Left ventricle myocardium inferior (tissue), 1 donor: ENCODE measurements at places on chromosomes 7 and 10. TPM values are rescaled to one million over a fixed set of nuclear protein-coding genes. Genes with fewer than 3 reads are reported as not detected.

DNA sequence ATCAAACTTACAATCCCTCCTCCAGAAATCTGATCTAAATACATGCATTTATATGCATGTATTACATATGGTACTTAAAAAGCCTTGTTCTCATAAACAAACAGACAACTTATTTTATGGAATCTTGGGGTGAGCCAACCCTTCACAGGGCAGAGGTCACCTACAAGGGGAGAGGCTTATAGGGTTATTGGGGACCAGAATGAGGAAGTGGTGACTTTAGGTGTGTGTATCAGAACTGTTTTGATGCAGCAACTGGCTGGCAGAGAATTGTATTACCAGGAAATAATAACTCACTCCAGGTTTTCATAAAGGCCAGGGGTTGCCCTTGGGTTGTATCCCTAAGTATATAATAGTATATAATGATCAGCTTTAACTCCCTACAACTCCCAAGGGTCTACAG is 91.1 kb downstream of the SVIL start:
- DNase-seq = no peak

DNA sequence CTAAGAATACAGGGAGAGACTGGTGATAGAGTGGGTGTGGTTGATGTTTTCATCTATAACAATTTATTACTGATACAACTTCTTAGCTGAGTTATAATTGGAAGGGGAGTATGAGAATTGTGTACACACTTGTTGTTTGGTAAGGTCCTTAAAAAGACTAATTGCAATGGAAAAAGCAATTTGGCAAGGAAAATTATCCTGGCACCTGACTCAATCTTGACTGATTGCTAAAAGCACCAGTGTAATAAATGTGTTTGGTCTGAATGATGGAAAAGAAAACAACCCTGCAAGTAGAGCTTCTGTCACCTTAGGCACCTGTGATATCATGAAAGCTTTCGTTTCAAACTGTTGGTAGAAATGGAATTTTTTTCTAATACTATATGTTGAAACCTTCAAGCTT is 6.7 kb upstream of the GSDME start:
- DNase-seq = no peak

DNA sequence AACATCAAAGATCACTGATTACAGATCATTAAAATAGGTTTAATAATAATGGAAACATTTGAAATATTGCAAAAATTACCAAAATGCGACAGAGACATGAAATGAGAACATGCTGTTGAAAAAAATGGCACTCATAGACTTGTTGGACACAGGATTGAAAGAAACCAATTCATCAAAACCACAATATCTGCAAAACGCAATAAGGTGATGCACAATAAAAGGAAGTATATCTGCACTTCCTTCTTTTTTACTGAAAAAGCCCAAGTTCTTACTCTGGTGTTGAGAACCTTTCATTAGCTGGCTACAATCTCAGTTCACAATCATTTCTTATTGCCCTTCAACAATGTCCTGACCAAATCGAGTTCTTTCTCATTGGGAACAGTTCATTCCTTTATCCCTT is 28.7 kb downstream of the TMEM106B start:
- DNase-seq = no peak

- no peak for DNase-seq
Observed at GRCh38 chr7:134444961-134445315, 14.0 kb downstream of the AKR1B1 start.

Gene GARS1
- 42.3 TPM for total RNA-seq

- no peak for DNase-seq
Observed at GRCh38 chr10:3832022-3832786, 47.2 kb upstream of the KLF6 start.

GRCh38 chr7:109179601-109180000 is 609.9 kb downstream of the DNAJB9 start:
- DNase-seq = no peak

Gene ZC3HAV1
- 6.8 TPM for total RNA-seq

DNA sequence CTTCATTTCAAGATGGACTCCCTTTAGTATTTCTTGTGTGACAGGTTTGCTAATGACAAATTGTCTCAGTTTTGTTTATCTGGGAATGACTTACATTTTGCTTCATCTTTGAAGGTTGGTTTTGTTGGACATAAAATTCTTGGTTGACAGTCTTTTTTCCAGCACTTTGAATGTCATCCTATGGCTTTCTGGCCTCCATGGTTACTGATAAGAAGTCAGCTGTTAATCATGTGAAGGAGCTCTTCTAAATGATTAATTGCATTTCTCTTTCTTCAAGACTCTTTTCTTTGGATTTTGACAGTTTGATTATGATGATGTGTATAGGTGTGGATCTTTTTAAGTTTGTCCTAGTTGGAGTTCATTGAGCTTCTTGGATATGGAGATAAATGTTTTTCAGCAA is 26.9 kb upstream of the HHEX start:
- no peak for DNase-seq

Gene ADRB1
- total RNA-seq = 35.0 TPM

GRCh38 chr7:128235471-128235870 is 5.6 kb upstream of the LEP start:
- no peak for DNase-seq

Gene LIPJ
- not detected for total RNA-seq

Gene TMEM270
- total RNA-seq = not detected

DNA sequence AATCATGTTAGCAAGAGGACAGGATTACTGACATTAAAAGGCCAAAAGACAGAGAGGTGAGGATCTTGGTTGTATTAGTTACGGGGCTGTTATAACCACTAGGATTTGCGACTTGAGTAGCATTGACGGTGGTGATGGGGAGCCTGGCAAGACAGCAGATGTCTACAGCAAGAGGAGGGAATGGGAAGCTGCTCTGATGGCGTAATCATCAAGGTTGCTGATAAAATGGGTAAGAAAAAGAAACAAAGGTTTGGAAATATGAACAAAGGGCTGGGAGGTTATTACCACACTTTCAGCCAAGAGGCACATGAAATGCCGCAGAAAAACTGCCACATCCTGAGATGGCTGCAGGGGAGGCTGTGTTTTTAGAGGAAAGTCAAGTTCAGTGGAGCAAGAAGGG is 33.9 kb downstream of the TMEM229A start:
- DNase-seq = no peak

GRCh38 chr7:47303014-47303694 is 278.8 kb downstream of the TNS3 start:
- DNase-seq = no peak

GRCh38 chr10:36573246-36573645 is 552.2 kb upstream of the ANKRD30A start:
- no peak for DNase-seq

- DNase-seq = no peak
Observed at GRCh38 chr7:127066974-127067373, 185.8 kb downstream of the GRM8 start.

- DNase-seq = no peak
Observed at GRCh38 chr10:85593226-85593772, 773.3 kb downstream of the GRID1 start.

DNA sequence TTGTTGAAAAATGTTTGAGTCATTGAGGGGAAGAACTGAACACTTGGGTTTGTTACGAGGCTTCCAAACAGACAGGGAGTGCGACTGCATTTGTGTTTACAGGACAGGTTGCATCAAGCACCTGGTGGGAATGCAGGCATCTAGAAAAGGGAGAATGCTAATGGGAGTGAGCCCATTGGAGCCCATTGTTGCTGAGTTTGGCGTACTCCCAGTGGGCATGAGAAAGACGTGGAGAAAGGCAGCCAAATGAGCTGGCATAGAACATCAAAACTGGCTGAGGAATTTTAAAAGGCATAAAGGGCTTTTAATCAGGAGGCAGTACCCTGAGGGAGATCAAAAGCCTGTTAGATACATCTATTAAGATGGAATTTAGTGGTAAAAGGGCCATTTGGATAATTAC is 171.6 kb upstream of the NPSR1 start:
- no peak for DNase-seq

- no peak for DNase-seq
Observed at GRCh38 chr7:84490661-84491060, 296.1 kb upstream of the SEMA3A start.

Gene GPR15LG
- total RNA-seq = not detected

DNA sequence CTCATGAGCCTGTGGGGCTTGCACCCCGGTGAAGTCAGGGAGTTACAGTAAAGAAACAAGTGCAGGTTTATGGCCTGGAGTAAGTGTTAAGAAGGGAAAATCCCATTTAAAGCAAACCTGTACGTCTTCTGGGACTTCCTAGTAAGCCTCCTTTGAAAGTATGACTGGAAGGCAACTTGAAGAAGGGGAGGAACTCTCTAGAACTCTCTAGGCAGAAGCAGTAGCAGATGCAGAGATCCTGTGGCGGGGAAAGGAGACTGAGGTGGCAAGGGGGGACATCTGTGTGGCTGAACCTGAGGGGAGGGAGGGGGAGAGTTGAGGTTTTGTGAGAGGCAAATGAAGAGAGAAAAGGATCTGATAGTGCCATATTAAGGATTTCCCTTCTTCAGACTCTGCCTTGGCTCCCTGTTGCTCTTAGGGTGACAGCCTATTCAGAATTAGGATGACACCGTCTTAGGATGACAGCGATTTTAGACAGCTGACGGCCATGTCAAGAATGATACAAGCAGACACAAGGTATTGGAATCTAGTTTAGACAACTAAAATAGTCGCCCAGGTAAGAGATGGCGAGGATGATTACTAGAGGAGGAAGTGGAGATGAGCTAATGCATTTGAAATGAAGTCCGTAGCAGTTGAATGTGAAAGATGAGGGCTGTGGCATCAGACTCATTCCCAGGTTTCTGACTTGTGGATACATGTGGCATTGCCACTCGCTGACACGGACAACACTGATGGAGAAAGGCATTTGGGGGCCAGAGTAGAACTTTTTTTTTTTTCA is 29.0 kb downstream of the CUL1 start:
- no peak for DNase-seq

DNA sequence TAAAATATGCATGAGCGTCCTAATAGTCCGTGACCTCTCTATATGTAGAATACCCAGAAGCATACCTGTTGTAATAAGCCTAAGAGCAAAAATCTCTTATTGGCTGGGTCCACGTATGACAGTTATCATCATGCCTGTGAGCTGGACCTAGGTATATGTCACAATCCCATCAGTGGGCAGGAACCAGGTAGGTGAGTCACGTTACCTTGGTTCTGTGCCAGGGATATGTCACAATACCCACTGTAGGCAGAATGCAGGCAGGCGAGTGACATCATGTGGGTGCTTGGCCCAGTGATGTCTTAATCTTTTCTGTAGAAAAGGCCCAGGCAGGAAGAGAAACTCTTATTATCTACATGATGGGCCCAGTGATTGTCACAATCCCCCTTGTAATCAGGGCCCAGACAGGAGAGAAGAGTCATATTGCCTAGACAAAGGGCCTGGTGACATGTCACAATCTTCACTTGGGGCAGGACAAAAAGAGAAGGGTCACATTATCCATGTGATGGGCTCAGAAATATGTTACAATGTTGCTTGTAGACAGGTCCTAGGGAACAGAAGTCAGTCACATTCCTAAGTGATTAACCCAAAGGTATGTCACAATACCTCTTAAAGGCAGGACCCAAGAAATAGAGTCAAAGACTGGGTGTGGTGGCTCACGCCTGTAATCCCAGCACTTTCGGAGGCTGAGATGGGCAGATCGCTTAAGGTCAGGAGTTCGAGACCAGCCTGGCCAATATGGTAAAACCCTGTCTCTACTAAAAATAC is 12.9 kb upstream of the ZNF736 start:
- DNase-seq = no peak

DNA sequence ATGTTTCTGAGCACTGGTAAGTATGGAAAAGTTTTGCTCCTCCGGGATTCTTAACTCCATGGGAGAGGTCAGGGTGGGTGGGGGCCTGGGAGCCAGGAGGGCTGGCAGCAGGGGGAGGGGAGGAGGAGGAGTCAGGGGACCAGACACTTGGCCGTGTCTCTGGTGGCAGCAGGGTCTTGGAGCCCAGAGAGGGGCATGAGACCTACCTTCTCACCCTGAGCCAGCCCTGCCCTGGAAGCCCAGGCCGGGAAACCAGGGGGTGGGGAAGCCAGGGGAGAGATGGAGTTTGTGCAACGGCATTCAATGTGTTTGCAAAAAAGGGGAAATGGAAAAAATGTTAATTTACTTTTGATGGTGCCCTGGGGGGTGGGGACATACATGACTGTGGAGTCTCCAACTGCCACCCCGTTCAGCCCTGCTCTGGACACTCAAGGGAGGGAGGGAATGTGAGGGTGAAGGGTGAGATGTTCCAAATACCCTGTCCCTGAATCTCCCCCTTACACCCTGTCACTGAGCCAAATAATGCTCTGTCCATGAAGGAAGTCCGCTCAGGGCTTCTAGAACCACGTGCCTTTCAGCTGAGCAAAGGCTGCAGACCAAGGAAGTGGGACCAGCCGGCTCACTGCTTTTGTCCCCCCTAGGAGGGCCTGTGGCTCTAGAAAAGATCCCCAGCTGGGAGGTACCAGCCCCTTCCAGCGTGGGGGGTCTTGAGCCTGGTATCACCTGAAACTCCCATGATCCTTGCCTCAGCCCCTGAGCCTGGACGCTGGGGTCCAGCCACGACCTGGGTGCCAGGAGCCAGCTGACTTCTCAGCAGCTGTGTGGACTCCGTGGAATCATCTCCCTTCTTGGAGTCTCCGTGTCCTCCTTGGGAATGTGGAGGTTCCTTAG is 48.3 kb downstream of the TMEM270 start:
- DNase-seq = no peak

- no peak for DNase-seq
Observed at GRCh38 chr7:139576179-139576973, 52.9 kb downstream of the CLEC2L start.

DNA sequence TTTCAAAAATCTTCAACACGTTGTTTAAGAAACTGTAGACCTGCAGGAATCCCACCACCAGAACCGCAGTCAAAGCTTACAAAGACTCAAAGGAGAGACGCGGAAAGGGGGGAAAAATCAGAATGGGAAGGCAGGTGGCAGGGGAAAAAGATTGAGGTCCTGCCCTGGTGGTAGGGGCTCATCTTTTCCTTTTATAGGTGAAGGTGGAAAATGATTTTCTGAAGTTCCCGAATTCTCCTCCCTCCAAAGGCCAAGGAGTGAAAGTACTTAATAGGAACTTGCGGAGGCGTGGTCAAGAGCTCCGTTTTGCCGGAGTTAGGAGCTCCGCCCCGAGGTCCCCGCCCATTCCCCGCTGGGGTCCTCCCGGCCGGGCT is 724 bp downstream of the BBIP1 start:
- DNase-seq = peak; percentile 97

DNA sequence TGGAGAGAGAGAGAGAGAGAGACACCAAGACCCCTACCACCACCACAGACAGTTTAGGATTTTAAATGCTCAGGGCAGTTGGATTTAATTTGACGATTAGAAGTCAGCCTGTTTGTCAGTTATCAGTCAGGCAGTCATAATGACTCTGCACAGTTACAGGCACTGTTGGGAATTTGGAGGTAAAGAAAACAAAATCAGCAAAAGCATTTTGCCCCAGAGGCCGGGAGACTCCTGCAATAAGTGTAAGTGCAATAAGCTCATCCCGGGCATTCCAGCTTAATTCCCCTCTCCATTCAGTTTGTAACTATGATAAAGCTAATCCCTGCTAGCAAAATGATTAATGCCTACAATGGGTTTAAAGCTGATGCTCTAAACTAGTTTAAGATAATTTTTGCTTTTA is 13.5 kb downstream of the SEMA3C start:
- no peak for DNase-seq
